ENCODE measurements at places on chromosomes 6 and 20. TPM values are rescaled to one million over a fixed set of nuclear protein-coding genes. Genes with fewer than 3 reads are reported as not detected.
A peak's percentile ranks its signal among the peaks of the same experiment; 100 is the strongest.

- no peak for DNase-seq
Measured at GRCh38 chr6:148866657-148867268, 119.9 kb downstream of the UST start.

- DNase-seq, result peak; percentile 94
Measured at GRCh38 chr6:31665501-31666336, at the start of gene CSNK2B. CSNK2B (plus strand) TSS chr6:31666080; CDS start chr6:31666832, 752 bp downstream.

GRCh38 chr6:165059032-165059431, 250.4 kb downstream of the C6orf118 start:
- peak; percentile 58 for DNase-seq

DNA sequence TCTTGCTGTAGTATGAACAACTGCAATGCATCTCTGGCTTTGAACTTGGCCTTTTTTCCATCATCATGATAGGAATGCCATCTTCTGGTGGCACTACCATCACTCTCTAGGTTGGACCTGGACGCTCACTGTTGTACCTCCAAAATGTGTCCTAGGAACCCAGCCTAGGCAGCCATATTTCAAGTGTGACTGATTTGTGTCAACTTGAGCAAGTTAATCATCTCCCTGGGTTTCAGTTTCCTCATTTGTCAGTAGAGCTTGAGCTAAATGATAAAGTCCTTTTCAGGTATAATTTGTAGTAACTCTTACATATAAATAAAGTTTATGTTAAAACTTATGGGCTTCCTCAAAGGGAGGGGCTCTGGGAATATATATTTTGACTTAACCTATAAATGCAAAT, 241.7 kb upstream of the CEP162 start:
- no peak for DNase-seq

DNA sequence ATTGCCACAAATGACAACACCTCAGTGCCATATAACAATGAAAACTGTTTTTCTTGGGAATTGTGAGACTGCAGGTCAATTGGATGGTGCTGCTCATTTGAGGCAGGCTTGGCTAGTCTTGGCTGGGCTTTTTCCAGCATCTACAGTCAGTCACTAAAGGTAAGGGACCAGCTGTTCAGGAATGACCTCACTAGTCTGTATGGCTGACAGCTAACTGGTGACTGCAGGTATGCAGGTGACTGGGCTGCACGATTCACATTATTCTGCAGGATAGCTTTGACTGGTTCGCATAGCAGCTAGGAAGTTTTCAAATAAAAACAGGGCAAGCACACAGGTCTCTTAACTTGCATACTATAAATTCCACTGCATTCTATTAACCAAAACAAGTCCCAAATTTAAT, 22.1 kb upstream of the HMGCLL1 start:
- no peak for DNase-seq

GRCh38 chr20:59999502-59999901, 41.3 kb downstream of the CDH26 start:
- DNase-seq, result no peak

DNA sequence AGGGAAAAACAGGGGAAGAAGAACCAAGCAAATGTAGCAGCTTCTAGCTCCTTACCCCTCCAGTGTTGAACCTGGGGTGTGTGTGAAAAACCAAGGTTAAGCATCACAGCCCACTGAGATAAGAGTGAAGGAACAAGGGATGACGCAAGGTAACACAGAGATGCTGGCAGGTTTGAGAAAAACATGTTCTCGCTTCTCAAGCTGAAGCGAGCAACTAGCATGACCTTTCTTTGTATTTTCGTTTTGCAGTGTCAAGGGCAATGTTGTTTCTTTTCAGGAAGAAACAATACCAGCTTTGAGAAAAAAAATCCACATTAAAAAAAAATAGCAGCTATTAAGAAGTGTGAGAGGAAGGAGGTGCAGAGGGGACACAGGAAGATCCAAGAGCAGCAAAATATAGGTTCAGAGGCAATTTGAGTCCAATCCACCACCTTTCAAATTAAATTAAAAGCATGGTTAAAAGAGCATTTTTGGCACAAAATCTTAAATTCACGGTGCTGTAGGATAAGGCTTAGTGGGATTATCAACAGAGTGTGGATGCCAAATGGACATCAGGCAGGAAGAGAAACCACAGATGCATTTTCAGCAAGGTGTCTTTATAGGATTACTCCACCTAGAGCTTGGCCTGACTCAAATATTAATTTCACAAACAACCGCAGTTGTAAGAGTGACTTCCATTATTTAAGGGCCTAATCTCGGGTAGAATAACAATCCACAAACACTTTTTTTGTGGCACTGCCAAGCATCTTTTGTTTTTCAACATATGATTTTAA, 70.9 kb downstream of the SYNE1 start:
- no peak for DNase-seq

DNA sequence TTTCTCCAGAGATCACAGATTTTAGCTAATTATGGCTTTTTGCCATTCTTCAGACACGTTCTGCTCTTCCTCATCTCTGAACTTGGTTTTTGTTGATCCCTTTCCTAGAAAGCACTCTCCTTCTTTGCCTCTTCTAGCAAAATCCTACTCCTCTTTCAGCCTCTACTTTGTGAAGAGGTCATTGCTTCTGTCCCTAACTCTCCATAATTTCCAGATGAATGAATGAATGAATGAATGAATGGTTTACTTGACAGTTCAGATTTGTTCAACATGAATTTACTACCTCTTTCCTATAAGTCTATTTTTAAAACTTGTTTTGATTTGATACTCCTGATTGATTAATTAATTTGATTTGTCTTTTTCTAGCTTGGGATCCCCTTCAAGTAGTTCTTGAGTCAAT, 94.0 kb upstream of the IFNGR1 start:
- no peak for DNase-seq

- no peak for DNase-seq
Measured at GRCh38 chr6:85458184-85458583, 8.3 kb downstream of the NT5E start.

- DNase-seq, result no peak
Measured at GRCh38 chr6:157713451-157714152, 109.4 kb upstream of the SNX9 start.

DNA sequence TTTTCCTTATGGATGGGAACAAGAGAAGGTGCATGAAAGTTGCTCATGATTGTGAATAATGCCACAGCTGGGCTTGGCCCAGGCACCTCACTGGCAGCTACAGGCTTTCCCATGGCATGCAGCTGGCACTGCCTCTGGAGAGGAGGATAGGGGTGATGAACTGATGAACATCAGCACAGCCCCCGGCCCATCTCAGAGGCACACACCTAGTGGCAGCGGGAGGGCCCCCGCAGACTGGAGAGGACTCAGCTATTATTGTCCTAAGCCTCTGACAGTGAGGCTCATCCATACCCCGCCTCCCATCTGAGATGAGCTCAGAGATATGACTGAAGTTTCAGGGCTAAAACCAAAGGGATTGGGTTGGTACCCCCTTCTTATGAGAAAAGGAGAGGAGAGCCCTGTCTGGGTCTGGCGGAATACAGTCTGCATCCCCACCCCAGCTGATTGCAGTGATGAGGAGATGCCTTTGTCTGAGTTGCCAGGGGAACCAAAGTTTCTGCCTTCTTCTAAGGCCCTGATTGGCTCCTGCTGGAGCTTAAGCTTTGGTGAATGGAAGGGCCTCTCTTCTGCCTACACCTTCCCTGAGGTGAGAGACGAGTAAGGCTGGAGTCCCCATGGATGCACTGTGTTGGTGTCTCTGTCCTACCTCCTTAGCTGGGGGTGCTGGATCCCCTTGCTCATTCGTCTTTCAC, 27.6 kb upstream of the EPB41L1 start:
- DNase-seq, result no peak

CLIC5 gene
- not detected for total RNA-seq

PRICKLE4 gene
- 0.90 TPM for total RNA-seq

All from bronchial epithelial cell (primary cell).